Activated T-cell treated with anti-CD3 and anti-CD28 coated beads for 48 hours (primary cell): ENCODE measurements at places on chromosomes 4 and X.

GRCh38 chr4:110071466-110071865 lies 126.9 kb downstream of the ELOVL6 start:
- no peak for DNase-seq

DNA sequence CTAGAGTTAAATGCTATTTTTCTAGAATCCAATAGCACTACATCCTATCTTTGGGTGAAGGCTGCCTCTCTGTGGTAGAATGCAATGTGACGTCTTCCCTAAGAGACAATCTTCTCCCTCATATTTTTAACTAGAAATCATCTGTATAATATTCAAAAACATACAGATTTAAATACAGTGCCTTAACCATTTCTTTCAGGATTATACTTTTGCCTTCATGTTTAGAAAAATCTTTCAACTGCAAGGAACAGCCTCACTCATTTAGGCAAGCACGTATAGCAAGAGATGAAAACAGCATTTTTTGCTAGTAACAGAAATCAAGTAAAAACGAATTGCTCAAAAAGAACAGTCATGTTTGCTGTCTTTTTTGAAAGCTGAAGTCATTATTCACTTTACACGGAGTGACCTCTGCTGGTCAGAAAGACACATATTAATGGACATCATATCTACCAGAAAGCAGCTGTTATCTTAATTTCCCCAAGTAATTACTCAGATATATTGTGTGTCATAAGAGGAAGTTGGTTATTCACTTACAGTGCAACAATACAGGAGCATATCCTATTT lies 422.3 kb downstream of the STPG2 start:
- no peak for DNase-seq

- DNase-seq, result no peak
These were observed 114.7 kb downstream of the MXRA5 start for GRCh38 chrX:3231766-3232165.

- no peak for DNase-seq
These were observed 16.6 kb upstream of the DDIT4L start for GRCh38 chr4:100206850-100207249.

- no peak for DNase-seq
These were observed 163.3 kb downstream of the ATRX start for GRCh38 chrX:77622672-77623071.

DNA sequence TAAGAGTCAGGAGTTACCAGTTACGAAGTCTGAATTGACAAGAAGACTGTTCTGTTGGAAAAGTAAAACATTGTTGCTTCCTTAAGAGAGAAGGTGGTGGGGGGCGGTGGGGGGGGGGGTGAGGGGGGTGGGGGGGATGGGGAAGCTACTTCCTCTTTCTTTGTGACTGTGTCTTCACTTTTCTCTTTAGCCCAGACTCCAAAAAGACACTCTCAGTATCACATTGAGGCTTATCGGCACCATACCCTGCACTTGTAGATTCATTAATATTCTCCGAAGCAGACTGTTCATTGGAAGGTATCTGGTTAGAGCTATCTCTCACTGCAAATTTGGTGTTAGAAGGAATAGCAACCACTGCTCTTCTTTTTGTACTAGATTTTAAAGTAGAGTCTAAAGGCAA lies 94.5 kb upstream of the IL13RA1 start:
- DNase-seq, result no peak

- no peak for DNase-seq
These were observed 5.8 kb upstream of the DGKQ start for GRCh38 chr4:978957-979701.

DNA sequence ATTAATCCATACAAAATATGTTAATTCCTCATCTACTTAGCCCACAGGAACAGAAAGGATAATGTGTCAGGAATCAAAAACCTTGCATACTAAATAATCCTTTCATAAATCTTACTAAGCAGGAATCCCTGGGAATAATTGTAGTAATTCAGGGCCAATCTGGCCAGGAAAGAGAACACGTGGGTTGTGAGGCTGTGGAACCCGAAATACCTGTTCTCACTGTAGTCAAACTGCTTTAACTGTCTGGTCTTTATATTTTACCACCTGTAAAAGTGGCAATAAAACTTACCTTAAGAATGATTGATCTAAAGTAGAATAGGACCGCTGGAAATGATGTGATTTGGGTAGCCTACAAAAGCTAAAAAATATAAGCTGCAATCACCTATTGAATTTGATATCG lies 1620.9 kb downstream of the STIM2 start:
- DNase-seq, result no peak

DNA sequence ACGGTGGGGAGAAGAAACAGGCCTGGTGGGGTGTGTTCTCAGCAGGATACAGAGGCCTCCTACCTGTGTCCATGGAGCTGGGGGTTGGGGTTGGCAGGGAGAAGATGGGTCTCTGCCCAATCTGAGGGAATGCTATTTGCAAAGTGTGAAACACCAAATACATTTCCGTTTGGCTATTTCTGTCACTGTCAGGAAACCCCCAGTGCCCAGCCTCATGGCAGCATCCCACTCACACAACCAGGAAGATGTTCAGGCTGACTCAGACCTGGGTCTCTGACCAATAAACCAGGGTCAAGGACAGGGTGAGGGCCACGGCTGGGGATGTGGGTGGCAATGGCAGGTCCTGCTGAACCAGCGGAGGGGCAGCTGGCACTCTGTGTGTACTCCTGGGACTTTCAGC lies 41.3 kb downstream of the BCOR start:
- no peak for DNase-seq

DNA sequence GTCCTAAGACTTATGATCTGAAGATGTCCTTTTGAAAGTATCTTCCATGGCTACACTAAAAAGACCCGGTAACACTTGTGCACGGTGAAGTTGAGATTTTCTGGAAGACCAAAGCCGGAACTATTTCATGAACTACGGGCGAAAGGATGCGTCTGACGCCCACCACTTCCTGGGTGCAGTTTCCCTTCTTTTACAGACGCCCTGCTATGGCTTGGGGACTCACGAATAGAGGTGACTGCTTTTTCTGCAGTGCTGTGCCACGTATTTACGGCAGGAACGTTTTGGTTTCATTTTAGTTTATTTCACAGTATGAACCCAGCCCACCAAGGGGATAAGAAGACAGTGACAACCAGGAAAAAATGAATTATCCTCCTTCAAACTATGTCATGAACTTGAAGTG lies 180.4 kb downstream of the AFAP1 start:
- DNase-seq, result peak; percentile 47

GRCh38 chrX:15391850-15392249 lies 7.6 kb upstream of the VEGFD start:
- no peak for DNase-seq

- no peak for DNase-seq
These were observed 99.0 kb upstream of the OTUD4 start for GRCh38 chr4:145279122-145279960.
